Activated CD8-positive, alpha-beta memory T cell treated with anti-CD3 and anti-CD28 coated beads for 4 hours (primary cell): ENCODE measurements at places on chromosomes 3 and 15.

- DNase-seq: no peak
Observed at GRCh38 chr15:53843869-53844569, 84.6 kb upstream of the WDR72 start.

GRCh38 chr3:143674100-143674968 lies 173.9 kb downstream of the SLC9A9 start:
- peak; percentile 50 for DNase-seq

GRCh38 chr3:33687406-33688010 lies 30.5 kb downstream of the CLASP2 start:
- no peak for DNase-seq

DNA sequence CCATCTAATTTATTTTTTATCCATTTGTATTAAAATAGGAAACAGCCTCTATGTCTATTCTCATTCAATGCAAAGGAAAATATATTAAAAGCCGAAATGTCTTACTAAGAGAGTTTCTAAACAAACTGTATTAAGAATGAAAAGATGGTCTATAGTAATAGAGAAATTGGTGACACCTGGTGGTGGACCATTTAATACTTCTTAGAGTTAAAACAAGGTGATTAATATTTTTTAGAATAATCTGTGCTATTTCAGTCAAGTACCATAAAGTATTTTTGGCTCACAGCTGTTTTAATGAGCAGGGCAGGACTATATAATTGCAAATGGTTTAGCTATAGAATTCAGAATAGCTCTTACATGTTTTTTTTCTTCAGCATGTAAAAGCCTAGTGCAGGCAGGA lies 55.7 kb downstream of the SYNPR start:
- DNase-seq: no peak

GRCh38 chr15:33636234-33636633 lies 325.5 kb downstream of the RYR3 start:
- no peak for DNase-seq

- no peak for DNase-seq
Observed at GRCh38 chr15:101510212-101511197, 21.0 kb upstream of the PCSK6 start.
